Aorta (tissue), 5 donors: ENCODE measurements at places on chromosomes 7 and 10. TPM values are rescaled to one million over a fixed set of nuclear protein-coding genes. Genes with fewer than 3 reads are reported as not detected.

SPDYE8 gene
- not detected for polyA plus RNA-seq

STRIP2 gene
- 0.10 TPM for polyA plus RNA-seq

C7orf33 gene
- polyA plus RNA-seq = not detected

SPDYE16 gene
- polyA plus RNA-seq = not detected

DNA sequence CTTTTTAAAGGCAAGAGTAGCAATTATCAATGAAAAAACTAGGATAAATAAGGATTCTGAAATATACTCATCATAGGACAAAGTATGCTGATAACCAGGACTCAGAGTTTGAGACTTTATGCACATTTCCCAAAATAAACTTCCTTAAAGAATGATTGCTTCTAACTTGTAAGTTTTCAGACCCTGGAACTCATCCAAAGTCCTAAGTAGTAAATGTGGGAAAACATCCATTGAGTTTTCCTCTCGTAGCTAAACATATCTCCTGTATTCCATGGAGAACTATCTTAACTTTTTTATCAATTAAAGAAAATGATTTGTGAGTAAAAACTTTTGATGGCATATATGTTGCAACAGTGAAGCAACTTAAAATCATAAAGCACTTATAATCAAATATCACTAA, 285.2 kb upstream of the KLF6 start:
- H3K36me3 ChIP-seq = no peaks in the 10 kb centered on the region
- peaks cover 3% of the 10 kb centered on the region for H3K4me1 ChIP-seq
- no peak for DNase-seq
- no peak overlapping the region for H3K27ac ChIP-seq
- no peak overlapping the region for H3K4me3 ChIP-seq
- H3K27me3 ChIP-seq = no peaks in the 10 kb centered on the region

GRCh38 chr10:7649673-7650300, 17.0 kb downstream of the ITIH5 start:
- no peak for DNase-seq
- H3K4me1 ChIP-seq = no peaks in the 10 kb centered on the region
- H3K36me3 ChIP-seq = no peaks in the 10 kb centered on the region
- H3K27me3 ChIP-seq = no peaks in the 10 kb centered on the region
- no peak overlapping the region for H3K27ac ChIP-seq
- H3K4me3 ChIP-seq = no peak overlapping the region

- H3K36me3 ChIP-seq = no peaks in the 10 kb centered on the region
- DNase-seq = no peak
- no peak overlapping the region for H3K27ac ChIP-seq
Measured at GRCh38 chr10:120505056-120505455, 48.0 kb downstream of the PLPP4 start.

DNA sequence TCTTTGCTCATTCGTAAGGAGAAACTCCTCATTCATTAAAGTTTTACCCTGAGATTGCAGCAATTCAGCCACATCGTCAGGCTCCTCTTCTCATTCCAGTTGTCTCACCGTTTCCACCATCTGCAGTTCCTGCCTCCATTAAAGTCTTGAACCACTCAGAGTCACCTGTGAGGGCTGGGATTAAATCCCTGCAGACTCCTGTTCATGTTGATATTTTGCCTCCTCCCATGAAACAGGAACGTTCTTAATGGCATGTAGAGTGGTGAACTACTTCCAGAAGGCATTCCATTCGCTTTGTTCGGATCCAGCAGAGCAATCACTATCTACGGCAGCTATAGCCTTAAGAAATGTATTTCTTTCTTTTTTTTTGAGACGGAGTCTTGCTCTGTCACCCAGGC, 96.5 kb upstream of the FAM20C start:
- H3K36me3 ChIP-seq = no peaks in the 10 kb centered on the region
- H3K27ac ChIP-seq = no peak overlapping the region
- H3K4me1 ChIP-seq = no peaks in the 10 kb centered on the region
- no peak overlapping the region for H3K4me3 ChIP-seq

DNA sequence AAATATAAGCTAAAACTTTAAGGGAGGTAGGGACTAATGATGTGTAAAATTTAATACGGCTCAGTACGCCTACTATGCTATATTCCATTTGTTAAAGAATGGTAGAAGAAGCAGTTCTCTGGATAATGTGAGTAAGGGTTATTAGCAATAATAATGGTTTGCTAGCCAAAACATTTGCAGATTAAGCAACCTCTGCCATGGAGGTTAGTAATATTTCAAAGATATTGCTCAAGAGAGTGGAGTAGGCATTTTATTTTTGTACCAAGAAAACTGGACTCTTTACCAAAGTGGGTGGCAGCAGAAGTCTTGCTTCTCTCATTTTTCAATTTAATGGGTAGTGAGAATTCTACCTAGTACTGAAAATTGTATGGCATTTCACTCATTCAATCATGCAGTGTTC, 158.9 kb upstream of the TMEM106B start:
- H3K27ac ChIP-seq = no peak overlapping the region
- H3K36me3 ChIP-seq = no peaks in the 10 kb centered on the region
- no peak for DNase-seq
- no peak overlapping the region for H3K4me3 ChIP-seq
- H3K27me3 ChIP-seq = no peaks in the 10 kb centered on the region
